ENCODE measurements at places on chromosomes 5 and 9.
A peak's percentile ranks its signal among the peaks of the same experiment; 100 is the strongest.

GRCh38 chr9:16680975-16681651 lies 189.4 kb downstream of the BNC2 start:
- no peaks in the 10 kb centered on the region for H3K27me3 ChIP-seq
- peak overlapping the region; percentile 42 for H3K4me3 ChIP-seq
- peak overlapping the region; percentile 82 for H3K27ac ChIP-seq
- H3K36me3 ChIP-seq, result peaks cover 3% of the 10 kb centered on the region
- H3K4me1 ChIP-seq, result peaks cover 5% of the 10 kb centered on the region

GRCh38 chr5:111163000-111163399 lies 61.2 kb upstream of the CAMK4 start:
- no peak for DNase-seq
- H3K36me3 ChIP-seq, result no peaks in the 10 kb centered on the region
- H3K4me3 ChIP-seq, result no peak overlapping the region
- no peak overlapping the region for H3K27ac ChIP-seq

DNA sequence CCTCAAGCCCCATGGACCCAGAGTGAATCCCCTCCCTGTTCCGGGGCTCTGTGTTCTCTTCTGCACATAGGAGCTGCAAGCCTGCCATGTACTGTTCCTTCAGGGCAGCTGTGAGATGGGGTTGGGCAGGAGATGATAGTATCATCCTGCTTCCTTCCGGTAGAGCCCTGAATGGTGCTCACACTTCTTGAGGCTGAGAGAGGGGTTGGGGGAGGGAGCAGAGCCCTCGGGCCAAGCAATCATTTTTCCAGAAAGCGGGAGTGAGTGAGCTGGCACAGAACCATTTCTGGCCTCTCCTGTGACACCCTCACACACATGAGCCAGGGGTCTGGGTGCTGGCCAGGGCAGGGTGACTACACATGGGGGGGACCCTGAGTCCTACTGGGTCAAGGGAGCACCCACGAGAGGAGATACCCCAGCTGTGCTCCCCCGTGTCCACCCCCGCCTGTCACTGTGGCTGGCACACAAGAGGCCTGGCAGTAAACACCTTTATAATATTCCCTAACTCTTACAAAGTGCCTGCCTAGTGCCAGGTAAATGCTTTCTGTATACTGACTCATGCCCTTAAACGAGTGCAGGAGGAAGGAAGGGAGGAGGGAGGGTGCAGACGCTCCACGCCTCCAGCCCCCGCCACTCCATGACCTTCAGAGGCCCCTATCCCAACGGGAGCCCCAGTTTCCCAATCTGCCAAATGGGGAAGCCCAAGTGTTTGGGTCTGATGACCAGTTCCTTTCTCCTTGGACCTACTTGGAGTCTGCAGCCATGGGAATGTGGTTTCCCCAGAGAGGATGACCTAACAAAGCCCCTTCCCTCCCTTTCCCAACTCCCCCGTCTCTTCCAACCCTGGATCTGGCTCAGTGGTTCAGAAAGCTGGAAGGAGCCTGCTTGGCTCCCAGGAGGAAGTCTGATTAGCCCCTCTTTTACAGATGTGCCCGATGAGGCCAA lies 15.5 kb downstream of the AKNA start:
- peaks cover 75% of the 10 kb centered on the region for H3K36me3 ChIP-seq
- no peak overlapping the region for H3K27ac ChIP-seq
- no peak overlapping the region for H3K4me3 ChIP-seq
- peaks cover 23% of the 10 kb centered on the region for H3K4me1 ChIP-seq

GRCh38 chr9:137149363-137149762 lies 10.4 kb downstream of the GRIN1 start:
- no peak overlapping the region for H3K4me3 ChIP-seq
- no peak overlapping the region for H3K27ac ChIP-seq
- DNase-seq, result no peak
- H3K27me3 ChIP-seq, result no peaks in the 10 kb centered on the region
- H3K36me3 ChIP-seq, result no peaks in the 10 kb centered on the region
- peaks cover 8% of the 10 kb centered on the region for H3K4me1 ChIP-seq

GRCh38 chr5:15689836-15690235 lies 189.9 kb downstream of the FBXL7 start:
- H3K27me3 ChIP-seq, result no peaks in the 10 kb centered on the region
- no peaks in the 10 kb centered on the region for H3K36me3 ChIP-seq
- no peak for DNase-seq
- no peak overlapping the region for H3K4me3 ChIP-seq
- peaks cover 8% of the 10 kb centered on the region for H3K4me1 ChIP-seq
- no peak overlapping the region for H3K27ac ChIP-seq

Data from mesenchymal stem cell (in vitro differentiated cells and primary cell).